ENCODE measurements at places on chromosomes 1 and 21. TPM values are rescaled to one million over a fixed set of nuclear protein-coding genes. Genes with fewer than 3 reads are reported as not detected.

LCE3C gene
- total RNA-seq: not detected

DNAJC28 gene
- 6.5 TPM for total RNA-seq

TEX38 gene
- not detected for total RNA-seq

FCER1G gene
- total RNA-seq: 2.0 TPM

RBP7 gene
- not detected for total RNA-seq

LCE2A gene
- not detected for total RNA-seq

SLC22A15 gene
- total RNA-seq: 11.4 TPM

ERICH3 gene
- total RNA-seq: 16.7 TPM

SYT6 gene
- 12.6 TPM for total RNA-seq

SH2D5 gene
- total RNA-seq: 1.6 TPM

COG2 gene
- 34.6 TPM for total RNA-seq

SIPA1L2 gene
- 34.2 TPM for total RNA-seq

All from frontal cortex (tissue), 4 donors.